ENCODE measurements at places on chromosomes 5 and 9.

DNA sequence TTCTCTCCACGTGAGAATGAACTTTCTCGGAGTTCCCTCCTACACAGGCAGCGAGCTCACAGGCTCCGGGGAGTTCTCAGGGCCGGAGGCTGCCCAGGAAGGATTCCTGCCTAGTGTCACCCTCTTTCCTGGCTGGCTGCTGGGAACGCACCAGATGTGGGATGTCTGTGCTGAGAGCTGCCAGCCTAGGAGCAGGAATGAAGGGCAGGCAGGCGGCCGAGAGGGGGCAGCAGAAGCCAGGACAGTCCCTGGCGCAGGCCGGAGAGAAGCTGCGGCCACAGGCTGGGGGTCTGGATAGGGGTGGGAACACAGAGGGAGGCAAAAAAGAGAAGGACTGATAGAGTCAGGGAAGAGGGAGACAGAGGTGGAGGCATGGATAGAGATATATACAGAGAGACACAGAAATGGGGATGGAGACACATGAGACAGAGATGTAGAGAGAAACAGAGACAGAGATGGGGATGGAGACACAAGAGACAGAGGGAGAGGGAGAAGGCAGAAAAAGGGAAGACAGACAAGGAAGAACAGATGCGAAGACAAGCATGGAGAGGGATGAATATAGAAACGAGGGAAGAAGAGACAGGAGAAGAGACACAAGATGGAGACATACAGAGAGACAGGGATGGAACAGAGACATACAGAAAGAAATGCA lies 25.3 kb upstream of the ENHO start:
- peak; percentile 72 for DNase-seq

DNA sequence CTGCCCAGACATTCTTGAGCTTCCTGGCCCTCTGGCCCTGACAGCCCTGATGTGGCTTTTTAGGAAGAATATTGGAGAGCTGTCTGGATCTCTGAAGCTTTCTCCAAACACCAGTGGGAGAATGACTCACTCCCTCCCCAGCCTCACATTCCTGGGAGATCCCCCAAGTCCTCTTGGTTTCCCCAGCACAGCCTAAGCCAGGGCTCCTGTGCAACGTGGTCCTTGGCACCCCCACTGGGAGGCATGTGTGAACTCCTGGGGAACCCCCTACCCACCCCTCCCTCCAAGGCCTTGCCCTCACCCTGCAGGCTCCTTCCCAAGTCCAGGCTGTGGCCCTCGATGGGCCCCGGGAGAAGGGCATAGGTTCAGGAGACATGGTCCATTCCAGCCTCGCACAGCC lies 12.7 kb downstream of the GLIPR2 start:
- no peak for DNase-seq

DNA sequence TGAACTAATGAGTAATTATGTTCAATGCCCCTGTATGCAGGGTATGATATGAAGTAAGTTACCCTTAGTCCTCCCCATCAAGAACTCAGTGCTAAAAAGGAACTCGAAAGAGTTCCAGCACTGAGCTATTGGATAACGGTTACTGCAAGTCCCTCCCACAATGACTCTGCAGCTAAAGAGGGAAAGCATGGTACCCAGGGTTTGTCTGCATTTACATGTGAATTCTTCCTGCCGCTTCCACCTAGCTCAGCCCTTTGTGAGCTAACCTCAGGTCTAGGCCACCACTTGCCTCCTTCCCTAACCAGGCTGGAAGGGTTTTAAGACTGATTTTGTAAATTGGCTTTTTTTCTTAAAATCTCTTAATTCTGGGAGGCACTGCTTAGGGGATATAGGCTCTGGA lies 376.8 kb downstream of the EBF1 start:
- DNase-seq = no peak

DNA sequence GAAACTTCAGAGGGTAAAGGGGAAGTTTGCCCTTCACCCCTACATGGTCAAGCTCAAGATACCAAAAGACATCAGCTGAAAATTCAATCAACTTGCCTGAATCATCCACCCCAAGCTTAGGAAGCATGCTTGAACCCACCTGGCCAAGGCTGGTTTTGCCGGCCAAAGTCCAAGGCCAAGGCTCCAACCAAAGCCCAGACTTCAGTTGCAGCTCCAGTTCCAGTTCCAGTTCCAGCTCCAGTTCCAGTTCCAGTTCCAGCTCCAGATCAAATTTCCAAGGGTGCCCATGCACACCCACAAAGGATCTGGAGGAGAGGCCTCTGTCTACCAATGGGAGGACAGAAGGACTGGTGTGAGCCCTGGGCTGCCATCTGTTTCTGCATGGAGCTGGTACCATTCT lies 4.6 kb upstream of the SERINC5 start:
- no peak for DNase-seq

GRCh38 chr5:151661968-151662732 lies 24.6 kb downstream of the SPARC start:
- DNase-seq = no peak

DNA sequence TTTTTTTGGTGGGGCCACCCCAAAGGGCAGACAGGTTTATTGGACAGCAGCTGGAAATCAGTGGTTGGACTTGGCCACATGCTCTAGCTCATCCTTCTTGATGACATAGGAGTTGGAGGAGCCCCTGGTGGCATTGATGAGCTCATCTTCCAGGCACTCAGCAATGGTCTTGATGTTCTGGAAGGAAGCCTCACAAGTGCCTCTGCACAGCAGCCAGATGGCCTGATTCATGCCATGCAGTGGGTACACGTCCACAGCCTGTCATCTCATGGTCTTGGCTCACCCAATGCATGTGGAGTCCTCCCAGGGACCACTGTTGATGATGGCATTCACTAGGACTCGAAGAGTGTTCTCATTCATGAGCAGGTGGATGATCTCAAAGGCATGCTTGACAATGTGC lies 11.3 kb upstream of the RCL1 start:
- no peak for DNase-seq

DNA sequence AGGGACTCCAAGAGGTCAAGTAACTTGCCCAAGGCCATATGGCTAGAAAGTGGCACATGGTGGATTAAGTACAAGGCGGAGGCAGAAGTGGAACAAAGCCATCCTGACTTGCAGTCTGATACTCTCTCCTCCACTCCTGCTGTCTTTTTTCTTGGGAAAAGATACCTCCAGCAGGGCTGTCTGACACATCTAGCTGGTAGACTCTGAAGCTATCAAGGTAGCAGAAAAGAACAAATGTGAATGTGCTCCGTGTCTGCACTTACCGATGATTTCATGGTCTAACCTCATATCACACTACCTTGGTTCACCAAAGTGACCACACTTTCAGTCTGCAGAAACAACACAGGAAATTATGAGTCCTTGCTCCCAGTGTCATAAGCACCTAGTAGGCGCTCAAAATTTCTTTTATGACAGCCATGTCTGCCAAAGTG lies 284.8 kb downstream of the CRB2 start:
- DNase-seq = no peak

DNA sequence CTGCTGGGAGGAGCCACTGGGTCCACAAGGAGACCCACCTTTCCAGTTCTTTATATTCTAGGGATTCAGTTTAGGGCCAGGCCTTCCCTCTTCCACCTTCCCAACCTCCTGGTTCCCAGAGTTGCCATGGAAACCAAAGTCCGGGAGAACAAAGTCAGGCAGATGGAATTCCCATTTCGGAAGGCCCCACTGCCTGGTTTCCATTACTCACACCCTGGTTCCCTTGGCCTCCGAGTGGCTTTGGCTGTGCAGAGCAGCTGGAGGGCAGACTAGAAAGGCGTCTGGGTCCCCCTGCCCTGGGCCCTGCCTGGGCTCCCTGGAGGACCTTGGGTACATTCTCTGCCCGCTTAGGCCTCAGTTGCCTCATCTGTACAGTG lies 136.1 kb downstream of the RGS3 start:
- no peak for DNase-seq

DNA sequence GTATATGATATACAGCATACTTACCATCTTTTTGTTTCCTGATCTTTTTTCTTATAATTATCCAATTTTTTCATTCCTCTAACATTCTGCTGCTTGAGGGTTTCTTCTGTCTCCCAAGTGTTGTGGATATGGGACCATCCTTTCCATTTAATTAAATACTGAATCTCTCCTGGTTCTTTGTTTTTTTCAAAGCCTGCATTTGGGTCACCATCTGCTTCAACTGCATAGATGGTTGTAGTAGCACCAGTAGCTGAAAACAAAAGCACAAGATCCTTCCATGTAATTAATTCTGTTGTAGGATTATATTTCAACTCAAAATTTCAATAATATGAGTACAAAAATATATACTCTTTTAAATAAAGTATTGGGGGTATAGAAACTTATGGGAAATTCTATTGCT lies 29.4 kb downstream of the CHD1 start:
- no peak for DNase-seq

- DNase-seq = no peak
Observed at GRCh38 chr9:69811351-69811868, 9.2 kb upstream of the CFAP95 start.

DNA sequence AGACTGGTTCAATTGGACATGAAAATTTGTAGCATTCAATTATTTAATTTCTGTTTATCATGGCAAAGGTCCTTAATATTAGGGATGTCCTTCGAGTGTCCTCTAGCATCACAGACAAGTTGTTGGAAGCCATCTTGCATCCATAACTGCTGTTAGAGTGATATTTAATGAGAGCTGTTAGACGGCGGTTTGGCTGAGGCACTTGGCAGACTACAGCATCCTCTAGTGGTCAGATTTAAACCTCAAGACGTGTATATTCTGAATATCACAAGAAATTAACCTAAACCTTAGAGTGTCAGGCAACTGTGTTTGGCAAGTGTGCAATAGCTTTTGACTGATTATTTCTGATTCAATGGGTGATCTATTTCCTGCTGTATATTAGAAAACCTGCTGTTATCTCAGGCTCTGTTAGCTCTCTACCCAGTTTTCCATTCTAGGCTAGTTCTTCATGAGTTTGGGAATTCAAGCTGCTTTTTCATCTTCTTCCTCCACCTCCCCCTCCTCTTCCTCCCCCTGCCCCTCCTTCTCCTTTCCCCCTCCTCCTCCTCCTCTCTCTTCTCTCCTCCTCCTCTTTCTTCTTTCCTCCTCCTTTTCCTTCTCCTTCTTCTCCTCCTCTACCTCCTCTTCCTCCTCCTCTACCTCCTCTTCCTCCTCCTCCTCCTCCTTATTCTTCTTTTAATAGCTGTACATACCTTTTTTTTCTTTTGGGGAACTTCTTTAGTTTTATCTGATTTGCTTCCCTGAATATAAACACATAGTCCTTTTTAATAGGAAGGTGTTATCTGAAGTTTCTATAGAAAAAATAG lies 8.6 kb downstream of the SPINK1 start:
- peak; percentile 53 for DNase-seq

GRCh38 chr9:107699231-107699630 lies 209.7 kb upstream of the KLF4 start:
- DNase-seq = no peak

- DNase-seq = no peak
Observed at GRCh38 chr9:72509053-72509452, 12.4 kb upstream of the TMC1 start.

- no peak for DNase-seq
Observed at GRCh38 chr5:124819201-124819600, 72.8 kb upstream of the ZNF608 start.

- DNase-seq = no peak
Observed at GRCh38 chr5:145141534-145141933, 693.6 kb downstream of the PRELID2 start.

Measured in left kidney (tissue), 8 donors.